Astrocyte (in vitro differentiated cells and primary cell): ENCODE measurements at places on chromosomes 1 and 21. TPM values are rescaled to one million over a fixed set of nuclear protein-coding genes. Genes with fewer than 3 reads are reported as not detected.

The RHOU gene
- total RNA-seq = 3.5 and 6.1 TPM in 2 replicates

The REG4 gene
- not detected in 2 replicates for total RNA-seq

The NUF2 gene
- total RNA-seq = 2.2 and 2.4 TPM in 2 replicates

DNA sequence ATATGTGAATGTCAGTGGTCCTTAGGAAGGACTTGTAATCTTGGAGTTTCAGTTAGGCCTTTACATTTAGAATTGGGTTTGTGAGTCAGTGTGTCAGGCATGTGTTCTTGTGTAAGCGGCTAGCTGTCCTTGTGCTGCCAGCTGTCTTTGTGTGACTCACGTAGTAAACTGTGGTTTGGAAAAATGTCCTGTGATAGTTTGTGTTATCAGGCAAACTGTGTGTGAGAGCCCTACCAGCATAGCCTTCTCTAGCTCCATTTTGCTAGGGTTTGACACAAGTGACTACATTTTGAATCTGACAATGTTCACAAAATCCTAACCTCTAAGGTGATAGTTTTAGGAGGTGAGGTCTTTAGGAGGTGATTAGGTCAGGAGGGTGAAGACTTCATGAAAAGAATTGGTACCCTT lies 6.9 kb upstream of the SLC35D1 start:
- H3K27me3 ChIP-seq = no peaks in the 10 kb centered on the region
- DNase-seq = peak; percentile 99
- H3K4me1 ChIP-seq = peaks cover 18% of the 10 kb centered on the region
- no peaks in the 10 kb centered on the region for H3K36me3 ChIP-seq
- H3K27ac ChIP-seq = peak overlapping the region; percentile 37
- H3K4me3 ChIP-seq = no peak overlapping the region

- no peaks in the 10 kb centered on the region for H3K4me1 ChIP-seq
- no peak overlapping the region for H3K4me3 ChIP-seq
- no peaks in the 10 kb centered on the region for H3K27me3 ChIP-seq
- H3K36me3 ChIP-seq = no peaks in the 10 kb centered on the region
- no peak overlapping the region for H3K27ac ChIP-seq
Observed at GRCh38 chr1:166197141-166197540, 30.3 kb upstream of the FAM78B start.

DNA sequence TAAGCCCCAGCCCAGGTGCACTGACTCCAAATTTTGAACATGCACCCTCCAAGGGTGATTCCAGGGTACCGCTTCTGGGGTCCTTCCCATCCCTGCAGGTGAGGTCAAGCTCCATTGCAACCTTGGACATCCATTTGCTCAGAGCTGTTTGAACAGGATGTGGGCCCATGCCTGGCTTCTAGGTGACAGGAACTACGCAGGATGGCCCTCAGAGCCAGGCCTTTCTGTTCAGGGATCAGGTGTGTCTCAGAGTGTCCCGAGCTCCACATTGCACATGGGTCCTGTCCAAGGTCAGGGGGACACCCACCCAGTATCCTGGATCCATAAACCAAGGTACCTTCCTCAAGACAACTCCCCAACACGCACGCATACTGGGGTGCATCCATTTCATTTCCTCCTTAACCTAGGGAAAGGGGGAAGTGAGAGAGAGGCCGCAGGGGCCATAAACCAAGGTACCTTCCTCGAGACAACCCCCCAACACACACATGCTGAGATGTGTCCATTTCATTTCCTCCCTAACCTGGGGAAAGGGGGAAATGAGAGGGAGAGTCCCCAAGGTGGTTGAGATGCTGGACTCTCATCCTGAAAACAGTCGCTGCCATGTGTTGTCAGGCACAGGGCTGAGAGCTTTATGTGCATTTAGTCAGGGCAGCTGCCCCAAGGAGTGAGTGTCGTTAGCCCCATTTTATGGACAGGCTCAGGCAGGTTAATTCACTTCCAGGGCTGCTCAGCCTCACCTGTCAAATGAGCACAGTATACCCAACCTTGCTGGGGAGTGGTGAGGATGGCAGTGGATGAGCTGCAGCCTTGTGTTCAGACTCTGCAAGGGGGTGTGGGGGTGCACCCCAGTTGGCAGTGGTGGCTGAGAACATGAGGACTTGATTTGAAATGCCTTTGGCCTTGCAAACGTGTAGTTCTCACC lies 2.1 kb downstream of the SLC66A1 start:
- no peak for DNase-seq
- H3K27ac ChIP-seq = no peak overlapping the region
- H3K4me1 ChIP-seq = peaks cover 36% of the 10 kb centered on the region

GRCh38 chr1:226660410-226661182 lies 78.5 kb downstream of the ITPKB start:
- H3K4me1 ChIP-seq = peaks cover 62% of the 10 kb centered on the region
- no peak overlapping the region for H3K27ac ChIP-seq
- DNase-seq = no peak
- no peaks in the 10 kb centered on the region for H3K36me3 ChIP-seq
- no peak overlapping the region for H3K4me3 ChIP-seq
- H3K27me3 ChIP-seq = no peaks in the 10 kb centered on the region

DNA sequence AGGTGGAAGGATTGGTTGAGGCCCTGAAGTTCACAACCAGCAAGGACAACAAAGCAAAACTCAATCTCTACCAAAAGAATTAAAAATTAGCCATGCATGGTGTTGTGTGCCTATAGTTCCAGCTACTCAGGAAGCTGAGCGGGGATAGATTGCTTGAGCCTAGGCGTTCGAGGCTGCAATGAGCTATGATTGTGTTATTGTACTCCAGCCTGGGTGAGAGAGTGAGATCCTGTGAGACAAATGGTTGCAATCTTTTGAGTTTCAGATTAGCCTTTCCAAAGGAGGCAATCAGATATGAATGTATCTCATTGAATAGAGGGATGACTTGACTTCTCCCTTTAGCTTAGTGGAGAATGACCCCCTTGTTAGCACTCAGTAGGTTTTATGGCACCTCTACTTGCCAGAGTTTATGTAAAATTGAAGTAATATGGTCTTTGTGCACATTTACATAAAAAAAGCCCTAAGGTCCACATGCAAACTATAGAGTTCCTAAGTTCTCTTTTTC lies 105.6 kb upstream of the OLFM3 start:
- no peaks in the 10 kb centered on the region for H3K36me3 ChIP-seq
- no peak overlapping the region for H3K27ac ChIP-seq
- no peaks in the 10 kb centered on the region for H3K4me1 ChIP-seq
- no peaks in the 10 kb centered on the region for H3K27me3 ChIP-seq

DNA sequence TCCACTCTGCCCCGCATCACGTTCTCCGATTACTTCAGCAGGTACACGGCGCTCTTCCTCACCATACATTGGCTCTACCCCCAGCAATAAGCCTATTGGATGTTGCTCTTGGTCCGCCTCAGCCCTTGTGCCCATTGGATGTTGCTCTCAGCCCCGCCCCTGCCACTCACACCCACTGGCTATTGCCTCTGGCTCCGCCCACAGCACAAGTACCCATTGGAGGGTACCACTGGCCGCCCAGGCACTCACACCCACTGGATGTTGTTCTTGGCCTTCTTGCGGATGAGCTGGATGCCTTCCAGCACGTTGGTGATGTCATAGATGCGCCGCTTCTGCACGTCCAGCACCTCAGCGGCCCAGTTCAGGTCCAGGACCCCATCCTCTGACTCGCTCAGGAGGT lies 9.4 kb downstream of the E2F2 start:
- H3K4me3 ChIP-seq = no peak overlapping the region
- no peak for DNase-seq
- no peaks in the 10 kb centered on the region for H3K4me1 ChIP-seq
- no peaks in the 10 kb centered on the region for H3K27me3 ChIP-seq
- H3K36me3 ChIP-seq = no peaks in the 10 kb centered on the region

DNA sequence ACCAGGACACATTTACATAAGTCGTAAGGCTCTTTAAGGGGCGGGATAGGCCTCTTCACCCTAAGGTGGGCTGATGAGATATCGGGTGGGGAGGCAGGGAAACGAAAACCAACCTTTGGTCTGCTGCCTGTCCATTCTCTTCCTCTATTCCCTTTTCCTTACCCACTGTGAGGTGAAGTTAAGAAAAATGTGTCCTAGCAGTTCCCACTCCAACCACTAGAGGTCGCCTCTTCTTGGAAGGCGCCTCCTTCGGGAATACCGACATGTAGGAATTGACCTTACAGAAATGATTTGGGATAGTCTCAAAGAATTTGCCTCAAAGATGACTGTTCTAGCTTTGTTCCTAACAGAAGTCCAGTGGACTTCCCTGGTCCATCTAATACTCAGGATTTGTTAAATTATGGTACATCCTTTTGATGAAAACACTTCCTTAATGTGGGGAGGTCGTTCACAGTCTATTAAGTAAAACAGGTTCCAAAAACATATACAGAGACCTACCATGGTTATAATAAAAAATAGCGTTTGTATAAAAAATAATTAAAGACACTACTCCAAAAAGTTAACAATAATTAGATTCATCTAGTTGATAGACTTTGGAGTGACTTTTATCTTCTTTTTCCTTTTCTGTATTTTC lies 14.1 kb downstream of the AZIN2 start:
- peaks cover 31% of the 10 kb centered on the region for H3K4me1 ChIP-seq
- DNase-seq = peak; percentile 51
- no peak overlapping the region for H3K27ac ChIP-seq
- H3K27me3 ChIP-seq = no peaks in the 10 kb centered on the region

DNA sequence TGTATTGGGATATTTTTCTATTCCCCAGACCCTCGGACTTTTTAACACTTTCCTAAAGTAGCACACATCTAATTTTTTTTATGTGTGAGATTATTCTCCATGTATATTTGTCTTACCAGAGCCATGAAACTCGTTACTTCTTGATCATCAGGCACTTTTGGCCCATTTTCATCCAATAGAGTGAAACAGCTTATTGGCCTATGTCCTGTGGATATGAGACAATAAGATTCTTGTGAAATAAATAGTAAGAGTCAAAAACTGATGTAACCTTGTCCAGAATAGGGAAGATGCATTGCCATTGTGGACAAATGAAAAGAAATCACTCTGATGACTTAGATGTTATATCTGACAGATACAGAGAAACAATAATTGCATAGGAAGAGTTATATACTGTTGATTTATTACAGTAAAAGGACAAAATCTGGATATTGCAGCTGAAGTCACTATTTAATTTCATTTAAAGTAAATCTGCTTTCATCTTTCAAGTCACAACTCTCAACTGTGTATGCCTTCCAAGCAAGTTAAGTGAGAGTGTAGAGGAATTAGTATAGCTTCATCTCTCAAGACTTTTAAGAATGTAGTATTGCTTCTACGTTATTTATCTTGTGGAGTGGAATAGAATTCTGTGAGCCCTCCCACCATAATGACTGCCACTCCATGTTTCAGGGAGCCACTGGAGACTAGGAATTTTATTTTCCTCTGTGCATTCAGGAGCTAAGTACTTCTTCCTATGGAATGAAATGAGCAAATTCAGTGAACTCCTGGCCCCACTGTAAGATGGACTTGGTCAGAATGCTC lies 86.9 kb downstream of the ADAMTS1 start:
- H3K4me1 ChIP-seq = peaks cover 8% of the 10 kb centered on the region
- no peak overlapping the region for H3K4me3 ChIP-seq
- H3K36me3 ChIP-seq = no peaks in the 10 kb centered on the region
- DNase-seq = no peak
- no peak overlapping the region for H3K27ac ChIP-seq

- H3K27ac ChIP-seq = peak overlapping the region; percentile 33
- H3K36me3 ChIP-seq = peaks cover 19% of the 10 kb centered on the region
- no peaks in the 10 kb centered on the region for H3K27me3 ChIP-seq
- DNase-seq = peak; percentile 59
Observed at GRCh38 chr1:42937141-42937696, 21.4 kb downstream of the SLC2A1 start.

GRCh38 chr1:55062801-55063576 lies 23.6 kb downstream of the PCSK9 start:
- no peaks in the 10 kb centered on the region for H3K36me3 ChIP-seq
- H3K27me3 ChIP-seq = peaks cover 4% of the 10 kb centered on the region
- no peak overlapping the region for H3K4me3 ChIP-seq
- H3K27ac ChIP-seq = no peak overlapping the region

DNA sequence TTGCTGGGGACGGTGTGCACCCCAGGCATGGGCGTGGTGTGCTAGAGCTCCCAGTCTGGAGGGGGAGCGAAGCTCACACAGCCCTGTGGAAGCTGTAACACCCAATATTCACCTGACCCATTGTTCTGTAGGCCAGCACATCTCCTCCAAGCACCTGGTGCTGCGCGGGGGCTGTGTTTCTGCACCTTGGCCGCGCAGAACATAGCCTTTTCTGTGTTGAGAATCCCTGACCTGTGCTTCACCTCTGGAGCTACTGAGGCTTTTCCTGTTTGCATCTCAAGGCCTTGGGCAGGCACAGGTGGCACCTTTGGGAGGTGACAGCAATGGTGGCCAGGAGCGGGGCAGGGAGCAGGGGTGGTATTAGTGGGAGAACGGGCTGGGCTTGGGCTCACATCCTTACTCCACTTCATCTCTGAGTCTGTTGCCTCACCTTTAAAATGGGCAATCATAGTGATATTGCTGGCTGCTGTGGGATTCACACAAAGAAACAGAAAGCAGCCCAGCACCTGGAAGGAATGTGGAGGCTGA lies 343.9 kb upstream of the AJAP1 start:
- H3K36me3 ChIP-seq = no peaks in the 10 kb centered on the region
- H3K27ac ChIP-seq = no peak overlapping the region
- no peak overlapping the region for H3K4me3 ChIP-seq

DNA sequence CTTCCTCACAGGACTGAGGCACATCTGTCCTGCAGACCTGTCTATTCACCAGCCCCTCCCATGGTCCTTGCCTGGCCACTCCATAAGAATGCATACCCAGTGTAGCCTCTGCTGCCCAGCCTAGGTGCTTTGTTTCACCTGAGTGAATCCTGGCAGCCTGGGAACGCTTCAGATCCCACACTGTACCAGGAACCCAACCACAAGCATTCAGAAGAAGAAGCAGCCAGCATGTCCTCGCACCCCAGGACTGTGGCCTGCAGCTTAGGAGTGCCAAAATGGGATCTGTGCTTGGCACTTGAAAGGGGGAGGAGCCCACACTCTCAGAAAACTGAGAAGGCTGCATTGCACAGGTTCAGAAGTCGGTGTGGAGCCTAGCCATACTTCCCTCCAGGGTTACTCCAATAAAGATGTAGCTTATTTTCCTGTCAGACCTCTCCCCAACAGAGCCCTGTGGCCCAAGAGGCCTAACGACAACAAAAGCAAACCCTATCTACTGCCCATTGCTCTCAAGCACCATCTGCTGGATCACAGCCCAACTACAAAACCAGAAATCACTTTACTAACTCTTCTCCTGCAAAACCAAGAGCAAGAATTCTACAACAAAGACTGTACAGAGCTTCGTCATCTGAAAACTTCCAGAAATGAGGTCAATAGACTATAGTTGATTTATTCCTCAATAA lies 923.1 kb upstream of the NEGR1 start:
- no peak overlapping the region for H3K27ac ChIP-seq
- no peaks in the 10 kb centered on the region for H3K36me3 ChIP-seq
- H3K4me3 ChIP-seq = no peak overlapping the region
- no peaks in the 10 kb centered on the region for H3K27me3 ChIP-seq

- no peak for DNase-seq
- no peak overlapping the region for H3K4me3 ChIP-seq
- H3K27ac ChIP-seq = no peak overlapping the region
- no peaks in the 10 kb centered on the region for H3K36me3 ChIP-seq
Observed at GRCh38 chr1:175268720-175269119, 76.1 kb upstream of the KIAA0040 start.
